EH (cell line): ENCODE measurements at places on chromosomes 5 and 9.

DNA sequence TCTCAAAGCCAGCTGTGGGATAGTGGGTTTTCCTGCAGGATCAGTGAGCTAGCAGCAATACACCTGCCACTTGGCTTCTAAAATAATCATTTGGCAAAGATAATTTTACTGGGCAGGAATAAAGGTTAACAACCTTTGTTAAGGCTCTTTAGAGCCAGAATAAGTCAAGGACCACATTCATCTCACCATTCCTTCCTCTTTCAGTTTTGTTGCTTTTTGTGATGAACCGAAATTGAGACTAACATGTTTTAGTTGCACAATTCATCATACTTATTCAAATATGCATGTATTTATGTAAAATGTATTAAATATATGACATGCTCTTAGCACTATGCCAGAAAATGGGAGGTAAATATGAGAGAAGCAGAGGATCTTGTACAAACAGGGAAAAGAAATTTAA lies 824.4 kb upstream of the TYRP1 start:
- DNase-seq: no peak

DNA sequence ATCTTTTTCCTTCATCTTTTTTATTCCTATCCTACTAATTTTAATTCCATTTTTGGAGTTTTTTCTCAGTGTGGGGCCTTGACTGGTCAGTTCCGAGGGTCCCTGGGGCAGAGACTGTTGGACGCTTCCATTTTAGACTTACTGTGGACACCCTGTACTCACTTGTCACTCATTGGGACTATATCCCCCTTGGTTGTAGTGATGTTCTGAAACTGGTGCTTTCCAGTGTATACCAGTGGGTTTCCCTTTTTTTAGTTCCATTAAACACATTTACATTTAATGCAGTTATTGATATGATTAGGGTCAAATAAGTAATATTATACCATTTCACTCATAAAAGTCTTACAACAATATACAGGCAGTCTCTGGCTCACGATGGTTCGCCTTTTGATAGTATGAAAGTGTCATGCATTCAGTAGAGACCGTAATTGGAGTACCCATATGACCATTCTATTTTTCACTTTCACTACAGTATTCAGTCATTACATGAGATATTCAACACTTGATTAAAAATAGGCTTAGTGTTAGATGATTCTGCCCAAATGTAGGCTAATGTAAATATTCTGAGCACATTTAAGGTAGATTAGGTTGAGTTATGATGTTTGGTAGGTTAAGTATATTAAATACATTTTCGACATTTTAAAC lies 46.0 kb downstream of the CNOT6 start:
- no peak for DNase-seq

DNA sequence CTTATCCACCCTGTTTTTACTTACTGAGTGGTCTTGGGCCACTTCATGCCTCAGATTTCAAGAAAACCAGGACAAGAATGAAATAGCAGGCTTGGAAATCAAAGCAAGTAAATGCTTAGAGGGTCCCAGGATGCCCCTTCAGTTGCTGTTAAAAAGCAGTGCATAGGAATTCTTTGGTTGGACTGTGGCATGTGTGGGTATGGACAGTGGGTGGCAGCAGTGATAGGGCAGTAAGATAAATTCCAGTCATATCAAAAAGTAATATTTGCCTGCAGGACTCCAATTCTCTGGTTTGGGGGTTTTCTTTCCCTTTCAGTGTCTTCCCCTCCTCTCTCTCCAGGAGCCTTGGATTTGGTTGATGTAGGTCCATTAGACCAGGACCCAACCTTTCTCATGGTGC lies 306.7 kb upstream of the CLINT1 start:
- no peak for DNase-seq

GRCh38 chr9:130765137-130766020 lies 69.7 kb upstream of the ABL1 start:
- DNase-seq: peak; percentile 46

DNA sequence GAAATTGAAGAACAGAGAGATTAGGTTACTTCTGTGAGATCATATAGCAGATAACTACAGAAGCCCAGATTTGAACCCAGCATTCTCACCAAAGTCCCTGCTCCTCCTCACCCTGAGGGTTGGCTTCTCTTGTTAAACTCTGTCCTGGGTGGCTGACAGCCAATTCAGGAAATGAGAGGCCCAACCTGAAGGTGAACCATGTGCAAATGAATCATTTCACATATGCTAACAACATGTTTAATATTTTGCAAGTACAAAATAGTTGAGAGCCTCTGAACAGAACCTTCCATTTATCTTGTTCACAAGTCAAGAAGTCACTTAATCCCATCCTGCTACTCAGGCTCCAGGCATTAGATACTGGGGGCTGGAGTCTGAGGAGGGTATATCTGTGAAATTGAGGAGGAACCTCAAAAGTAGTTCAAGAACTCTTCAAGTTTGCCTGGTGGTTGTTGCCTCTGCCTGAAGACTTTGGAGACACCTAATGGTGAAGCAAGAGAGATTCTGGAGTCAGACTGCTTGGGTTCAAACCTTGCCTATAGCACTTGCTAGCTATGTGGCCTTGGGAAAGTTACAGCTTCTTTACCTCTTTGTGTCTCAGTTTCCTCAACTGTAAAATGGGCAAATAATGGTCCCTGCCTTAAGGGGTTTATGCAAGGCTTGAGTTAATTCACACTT lies 564.0 kb downstream of the PSAT1 start:
- peak; percentile 76 for DNase-seq

DNA sequence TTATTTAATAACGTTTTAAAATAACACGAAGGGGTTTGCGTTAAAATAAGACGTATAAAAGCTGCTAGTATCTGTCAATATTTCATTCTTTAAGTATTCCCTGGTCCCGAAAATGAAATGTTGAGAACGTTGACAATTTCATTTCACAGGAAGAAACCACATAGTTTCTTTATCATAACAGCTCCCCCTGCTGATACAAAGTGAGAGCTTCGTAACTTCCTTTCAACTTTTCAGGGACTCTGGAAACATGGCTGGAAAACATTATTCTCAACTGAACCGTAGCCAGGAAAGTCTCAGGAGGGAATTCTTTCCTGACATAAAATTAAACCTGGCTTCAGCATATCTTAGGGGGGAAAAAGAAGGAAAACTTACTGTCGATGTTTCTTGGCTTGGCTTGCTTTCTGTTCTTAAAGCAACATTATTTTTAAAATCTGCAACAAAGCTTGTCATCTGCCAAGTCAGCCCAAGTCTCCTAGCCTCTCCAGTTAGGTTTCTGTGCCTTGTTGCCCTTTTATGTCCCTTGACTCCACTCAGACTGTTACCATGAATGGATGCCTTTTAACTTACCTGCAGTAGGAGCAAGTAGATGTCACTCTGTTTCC lies 122.9 kb upstream of the DAB2 start:
- peak; percentile 76 for DNase-seq

GRCh38 chr9:94882966-94883641 lies 156.6 kb downstream of the AOPEP start:
- no peak for DNase-seq

DNA sequence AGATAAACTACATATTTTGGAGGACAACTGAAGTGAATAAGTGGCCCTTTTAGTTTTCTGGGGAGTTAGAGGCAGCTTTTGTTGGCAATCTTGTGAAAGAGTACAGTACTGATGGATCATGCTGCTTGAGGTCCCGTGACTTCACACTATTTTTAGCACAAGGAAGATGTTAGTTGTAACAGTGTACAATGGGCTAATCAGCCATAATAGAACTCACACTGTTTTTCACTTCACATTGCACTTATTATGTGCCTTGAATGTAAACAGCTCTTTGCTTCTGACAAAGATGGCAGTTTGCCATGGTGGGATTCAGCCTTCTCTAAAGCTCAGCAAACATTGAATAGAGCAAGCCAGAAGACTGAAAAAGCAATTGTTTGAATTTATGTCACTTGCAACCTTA lies 176.7 kb upstream of the ZNF608 start:
- DNase-seq: peak; percentile 13

DNA sequence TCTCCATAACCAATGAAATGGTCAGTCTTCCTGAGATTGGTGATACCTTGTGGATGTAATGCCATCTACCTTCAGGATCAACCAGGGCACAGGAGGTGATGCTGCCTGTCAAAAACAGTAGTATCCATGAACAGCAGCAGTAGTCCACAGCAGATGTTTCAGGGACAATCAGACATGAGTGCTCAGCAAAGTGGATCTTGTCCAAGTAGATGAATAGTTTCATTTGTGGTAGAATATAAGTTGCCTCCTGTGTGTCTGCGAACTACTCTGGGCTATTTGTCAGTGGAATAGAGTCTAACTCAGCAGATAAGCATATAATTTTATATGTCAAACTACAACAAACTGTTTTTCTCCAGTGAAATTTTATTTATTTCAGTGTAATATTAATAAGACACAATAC lies 1860.1 kb upstream of the ACO1 start:
- DNase-seq: no peak

GRCh38 chr9:93649610-93650261 lies 73.4 kb downstream of the PHF2 start:
- DNase-seq: no peak

DNA sequence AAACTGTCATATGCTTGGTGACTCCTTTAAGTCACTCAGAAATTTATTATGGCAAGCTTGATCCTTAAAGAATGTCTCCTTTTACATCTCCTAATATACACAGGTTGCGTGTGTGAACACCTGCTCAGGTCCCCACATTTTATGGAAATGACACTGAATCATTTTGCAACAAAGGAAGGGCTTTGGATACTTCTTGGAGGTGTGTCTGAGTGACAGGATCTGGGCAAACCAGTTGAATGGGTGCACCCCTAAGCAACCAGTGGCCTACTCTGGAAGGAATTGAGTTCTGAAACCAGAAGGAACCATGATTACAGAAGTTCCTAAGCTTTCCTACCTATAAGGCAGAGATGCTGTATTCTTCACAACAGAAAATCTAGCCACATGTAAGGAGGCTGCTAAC lies 483.9 kb upstream of the KLF4 start:
- DNase-seq: no peak

GRCh38 chr9:87586731-87587355 lies 89.2 kb downstream of the DAPK1 start:
- DNase-seq: no peak

DNA sequence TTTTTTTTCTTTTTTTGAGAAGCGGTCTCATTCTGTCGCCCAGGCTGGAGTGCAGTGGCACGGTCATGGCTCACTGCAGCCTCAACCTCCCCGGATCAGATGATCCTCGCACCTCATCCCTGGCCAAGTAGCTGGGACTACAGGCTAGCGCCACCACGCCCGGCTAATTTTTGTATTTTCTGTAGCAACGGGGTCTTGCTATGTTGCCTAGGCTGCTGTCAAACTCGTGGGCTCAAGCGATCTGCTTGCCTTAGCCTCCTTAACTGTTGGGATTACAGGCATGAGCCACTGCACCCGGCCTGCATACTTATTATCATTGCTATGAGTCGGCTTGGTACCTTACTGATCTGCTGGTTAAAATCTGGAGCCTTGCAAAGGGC lies 790 bp upstream of the IARS1 start:
- peak; percentile 50 for DNase-seq

DNA sequence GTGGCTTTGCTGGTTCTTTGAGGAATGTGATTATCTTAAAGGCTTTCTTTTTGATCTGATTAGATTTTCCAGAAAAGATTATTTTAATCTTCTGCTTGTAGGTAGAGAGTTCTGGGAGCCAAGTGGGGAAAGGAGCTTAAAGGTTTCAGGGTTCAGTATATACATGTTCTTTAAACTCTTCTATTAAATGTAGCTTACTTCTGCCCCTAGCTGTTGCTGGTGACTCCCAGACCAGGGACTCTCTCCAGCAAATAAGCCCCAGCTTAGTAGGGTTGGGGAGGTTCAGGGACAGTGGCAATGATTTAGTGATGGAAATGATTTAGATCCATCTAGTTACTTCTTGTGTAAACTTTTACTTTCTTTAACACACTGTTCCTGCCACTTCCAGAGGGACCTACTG lies 72.2 kb downstream of the SLC12A2 start:
- no peak for DNase-seq

- no peak for DNase-seq
These were observed 31.1 kb upstream of the MEIKIN start for GRCh38 chr5:131976414-131977211.

DNA sequence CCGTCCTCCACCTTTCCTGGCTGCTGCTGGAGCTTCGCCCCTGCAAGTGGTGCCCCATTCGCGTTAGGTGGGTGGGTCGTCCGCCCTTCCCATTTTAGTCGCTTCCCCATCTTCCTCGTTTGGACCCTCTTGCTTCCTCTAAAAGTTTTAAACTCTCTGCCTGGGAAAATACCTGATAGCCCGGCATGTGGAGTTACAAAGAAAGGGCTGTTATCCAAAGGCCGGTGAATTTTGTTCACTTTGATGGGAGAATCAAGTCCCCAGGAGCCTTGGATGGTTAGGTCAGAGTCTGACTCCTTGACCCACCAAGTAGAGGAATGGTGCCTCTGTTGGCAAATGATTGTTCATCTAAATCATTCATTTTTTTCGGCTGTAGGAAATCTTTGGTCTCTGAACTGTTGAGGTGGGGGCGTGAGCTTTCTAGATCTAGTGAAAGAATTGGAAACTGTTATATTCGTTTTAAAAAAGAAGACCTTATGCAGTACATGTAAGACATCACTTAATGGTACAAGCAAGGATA lies 29.5 kb upstream of the APC start:
- DNase-seq: peak; percentile 11

DNA sequence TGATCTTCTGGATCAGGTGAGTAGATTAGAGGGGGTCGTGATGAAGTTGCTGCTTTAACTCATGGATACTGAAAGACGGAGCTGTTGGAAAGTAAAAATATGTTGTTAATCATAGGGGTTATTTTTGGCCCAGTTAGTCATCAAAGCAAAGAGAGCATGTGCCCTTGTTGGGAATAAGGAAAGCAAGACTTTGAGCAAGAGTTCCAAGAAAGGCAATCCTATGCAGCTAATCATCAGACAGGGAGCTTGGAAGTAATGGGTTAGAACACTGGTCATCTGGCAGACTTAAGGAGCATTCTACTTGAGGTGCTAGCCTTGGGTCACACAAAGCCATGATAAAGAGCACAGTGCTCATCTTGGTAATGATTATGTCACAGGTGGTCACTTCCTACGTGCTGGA lies 18.3 kb downstream of the ASPN start:
- DNase-seq: peak; percentile 97

DNA sequence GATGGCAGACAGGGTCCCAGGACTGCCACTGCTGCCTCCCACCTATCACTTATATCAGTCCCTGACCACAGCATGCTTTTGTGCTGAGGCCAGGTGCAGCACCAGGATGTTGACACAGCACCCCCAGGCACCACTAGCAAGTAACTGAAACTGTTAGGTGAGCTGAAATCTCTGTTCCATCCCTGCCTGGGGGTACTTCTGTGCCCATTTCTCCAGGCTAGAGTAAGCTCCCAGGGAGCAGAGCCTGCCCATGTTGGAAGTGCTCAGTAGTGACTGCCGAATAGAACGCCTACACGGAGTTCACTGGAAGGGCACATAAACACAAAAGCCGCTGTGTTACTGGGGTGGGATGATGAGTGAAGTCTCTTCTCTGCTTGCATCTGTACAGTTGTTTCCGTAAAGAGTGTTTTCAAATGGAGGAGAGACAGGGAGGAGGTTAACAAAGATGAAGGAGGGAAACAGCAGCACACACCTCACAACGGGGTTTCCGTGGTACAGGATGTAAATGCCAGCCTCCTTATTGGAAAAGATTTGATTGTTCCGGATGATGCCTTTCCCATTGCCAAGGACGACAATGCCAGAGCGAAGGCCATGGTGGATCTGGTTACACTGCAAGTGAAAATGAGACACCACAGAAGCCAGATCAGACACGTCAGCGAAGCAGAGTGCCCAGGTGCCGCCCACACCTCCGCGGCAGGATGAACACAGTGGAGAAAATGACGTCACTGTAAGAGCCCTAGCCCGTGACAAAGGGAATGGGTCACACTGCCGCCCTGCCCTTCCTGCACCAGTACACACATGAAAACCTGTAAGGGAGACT lies 43.1 kb downstream of the POLR1E start:
- DNase-seq: no peak
